ENCODE measurements at places on chromosomes 16 and 17.

DNA sequence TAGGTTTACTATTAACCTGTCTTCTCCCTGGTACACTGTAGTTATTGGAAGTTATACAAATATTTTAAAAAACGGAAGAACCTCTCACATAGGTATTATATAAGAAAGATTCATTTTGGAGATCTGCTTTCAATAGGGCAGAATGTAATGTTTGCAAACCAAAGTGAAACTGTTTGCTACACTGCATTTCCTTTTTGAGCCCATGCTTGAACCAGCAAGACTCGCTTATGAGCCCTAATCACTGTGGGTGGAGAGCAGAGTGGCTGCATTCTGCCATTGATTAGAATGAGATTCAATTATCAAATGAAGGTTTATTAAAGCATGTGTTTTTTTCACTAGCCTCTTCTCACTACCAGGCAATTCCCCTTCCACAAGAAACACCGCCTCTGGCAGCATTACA is 589.7 kb downstream of the CDH11 start:
- no peak for DNase-seq

DNA sequence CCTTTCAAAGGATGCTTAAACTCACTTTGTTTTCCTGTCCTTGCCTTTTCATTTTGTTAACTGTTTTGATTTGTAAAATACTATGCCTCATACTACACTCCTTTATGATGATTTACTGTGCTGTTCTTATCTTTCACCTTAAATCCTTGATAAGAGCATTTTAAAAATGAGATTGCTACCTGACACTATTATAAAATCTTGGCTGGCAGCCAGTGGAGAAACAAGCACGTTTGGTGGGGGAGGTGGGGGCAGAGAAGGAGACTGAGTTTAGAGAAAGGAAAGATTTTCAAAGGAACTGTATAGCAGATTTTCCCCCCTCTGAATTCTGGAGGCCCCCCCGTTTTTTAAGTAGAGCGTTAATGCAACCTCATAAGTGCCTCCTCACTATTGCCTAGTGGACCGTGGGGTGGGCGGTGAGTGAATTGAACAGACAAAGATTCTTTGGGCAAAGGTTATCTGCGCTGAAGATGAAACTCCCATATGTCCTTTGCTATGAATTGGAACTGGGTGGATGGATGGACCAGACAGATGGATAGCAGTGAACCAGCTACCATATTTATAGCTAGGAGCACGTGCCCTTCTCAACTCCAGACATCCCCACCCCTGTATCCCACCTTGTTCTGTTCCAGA is 200.2 kb downstream of the CCDC182 start:
- DNase-seq, result no peak

GRCh38 chr16:89300311-89300975 is 82.9 kb downstream of the ZNF778 start:
- peak; percentile 19 for DNase-seq

DNA sequence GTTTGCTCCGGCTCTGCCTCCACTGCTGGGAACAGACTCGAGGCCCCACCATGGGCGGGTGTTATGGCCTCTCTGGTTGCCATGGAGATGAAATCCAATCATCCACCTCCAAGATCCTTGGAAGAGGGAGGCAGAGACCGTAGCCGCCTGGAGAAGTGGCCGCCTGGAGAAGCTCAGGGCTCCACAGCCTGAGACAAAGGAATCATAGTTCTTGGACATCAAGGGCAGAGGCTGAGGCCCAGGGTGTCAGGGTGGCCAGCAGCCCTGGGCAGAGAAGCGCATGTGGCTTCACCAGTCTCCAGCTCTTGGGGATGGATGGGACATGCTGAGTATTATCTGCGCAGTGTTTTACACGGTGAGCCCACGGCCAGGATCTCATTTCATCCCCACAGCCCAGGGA is 36.2 kb downstream of the ABR start:
- no peak for DNase-seq

DNA sequence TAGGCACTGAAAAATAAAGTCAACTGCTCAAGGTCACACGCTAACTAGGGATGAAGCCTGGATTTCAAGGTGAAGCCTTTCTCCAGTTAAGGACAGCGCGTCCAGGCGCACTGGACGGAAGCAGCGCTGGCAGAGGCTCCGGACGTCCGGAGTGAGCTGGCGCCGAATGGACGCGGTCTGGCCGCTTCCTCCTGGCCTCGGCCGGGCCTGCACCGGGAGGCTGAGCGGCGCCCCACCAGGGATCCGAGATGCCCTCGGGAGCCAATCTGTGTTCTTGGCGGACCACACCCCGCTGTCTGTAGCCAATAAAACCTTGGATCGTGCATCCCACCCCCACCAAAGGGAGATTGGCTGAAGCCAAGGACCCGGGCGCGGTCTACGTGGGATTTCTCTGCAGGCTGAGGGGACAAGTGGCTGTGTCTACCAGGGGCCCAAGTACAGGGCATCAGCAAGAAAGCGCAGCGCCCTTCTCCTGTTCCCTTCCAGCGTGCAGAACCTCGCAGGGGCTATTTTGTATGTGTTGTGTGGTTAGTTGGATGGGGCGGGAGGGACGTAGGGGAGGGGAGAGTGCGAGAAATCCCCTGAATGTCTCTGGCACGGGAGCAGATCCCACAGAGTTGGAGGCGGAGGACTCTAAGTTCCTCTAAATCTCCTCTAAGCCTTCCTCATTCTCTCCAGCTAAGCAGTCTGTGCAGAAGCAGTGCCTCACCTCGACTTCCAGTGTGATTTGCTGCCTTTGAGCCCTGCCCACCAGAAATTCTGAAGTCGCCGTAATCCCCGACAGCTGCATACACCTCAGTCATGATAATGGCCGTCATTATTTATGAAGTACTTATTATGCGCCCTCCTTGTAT is 2.5 kb upstream of the AKAP10 start:
- no peak for DNase-seq

GRCh38 chr17:74212209-74212912 is 1.0 kb upstream of the TTYH2 start:
- no peak for DNase-seq

GRCh38 chr16:15949210-15950160 is at the start of gene ABCC1:
Gene ABCC1, plus strand, starts transcription at chr16:15949616. Its CDS starts 136 bp downstream, at chr16:15949752.
- DNase-seq, result peak; percentile 62

- DNase-seq, result no peak
Observed at GRCh38 chr17:60920107-60920506, 242.5 kb downstream of the BCAS3 start.

GRCh38 chr17:79797492-79798298 is 818 bp upstream of the CBX8 start:
- DNase-seq, result peak; percentile 32

GRCh38 chr17:45783593-45784292 is 377 bp upstream of the CRHR1 start:
- DNase-seq, result no peak

- DNase-seq, result peak; percentile 91
Observed at GRCh38 chr17:7716901-7717755, at the start of gene DNAH2. Gene DNAH2, plus strand, starts transcription at chr17:7717744. Its CDS starts 1,991 bp downstream, at chr17:7719735.

DNA sequence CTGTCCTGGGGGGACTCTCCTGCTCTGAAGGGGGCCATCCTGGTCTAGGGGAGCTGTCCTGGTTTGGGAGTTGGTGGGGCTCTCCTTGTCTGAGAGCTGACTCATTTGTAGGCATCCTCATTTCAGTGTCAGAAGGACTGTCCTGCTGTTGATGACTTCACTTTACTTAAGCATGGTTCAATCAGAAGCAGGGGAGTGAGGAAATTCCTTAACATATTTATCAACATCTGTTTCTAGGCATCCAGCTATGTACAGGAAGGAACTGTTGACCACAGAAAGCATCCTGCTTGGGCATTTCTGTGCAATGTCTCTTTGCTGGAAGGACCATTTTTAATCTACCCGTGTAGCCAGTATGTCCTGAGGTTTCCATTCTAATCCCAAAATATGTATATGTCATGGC is 502.7 kb upstream of the HSBP1 start:
- DNase-seq, result no peak

GRCh38 chr16:77298418-77299360 is 99.5 kb downstream of the SYCE1L start:
- DNase-seq, result no peak

DNA sequence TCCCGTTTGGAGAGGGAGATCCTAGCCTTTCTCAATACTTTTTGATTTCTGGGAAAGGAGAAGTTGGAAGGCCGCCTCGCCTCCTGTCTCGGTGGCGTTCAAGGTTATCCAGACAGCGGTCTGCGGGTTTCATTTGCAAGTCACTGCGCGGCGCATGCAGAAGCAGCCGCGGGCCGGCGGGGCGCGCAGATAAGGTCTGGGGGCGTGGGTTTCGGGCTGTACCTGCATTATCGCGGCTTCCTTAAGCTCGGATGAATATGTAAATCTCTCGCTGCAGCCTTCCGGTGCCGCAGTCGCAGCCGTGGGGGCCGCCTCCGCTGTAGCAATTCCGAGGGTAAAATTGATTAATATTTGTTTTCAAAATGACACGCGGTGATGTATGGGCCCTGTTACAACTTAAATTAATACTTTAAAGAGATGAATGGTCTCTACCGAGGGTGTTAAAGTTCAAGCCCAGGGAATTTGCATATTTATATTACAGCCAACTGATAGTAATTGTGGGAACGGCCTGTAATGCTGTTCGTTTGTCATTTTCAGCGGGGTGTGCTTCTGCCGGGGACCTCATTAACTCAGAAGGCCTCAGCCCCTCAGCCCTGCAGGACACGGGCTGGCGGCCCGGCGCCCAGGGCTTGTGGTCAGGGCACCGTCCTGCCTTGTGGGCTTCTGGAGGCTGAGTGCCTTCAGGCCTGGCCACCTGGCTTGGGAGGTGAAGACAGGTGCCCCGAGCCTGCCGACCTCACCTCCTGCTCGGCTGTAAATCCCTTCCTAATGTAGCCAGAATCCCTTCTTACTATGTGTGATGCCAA is 99.4 kb downstream of the CYLD start:
- DNase-seq, result no peak

DNA sequence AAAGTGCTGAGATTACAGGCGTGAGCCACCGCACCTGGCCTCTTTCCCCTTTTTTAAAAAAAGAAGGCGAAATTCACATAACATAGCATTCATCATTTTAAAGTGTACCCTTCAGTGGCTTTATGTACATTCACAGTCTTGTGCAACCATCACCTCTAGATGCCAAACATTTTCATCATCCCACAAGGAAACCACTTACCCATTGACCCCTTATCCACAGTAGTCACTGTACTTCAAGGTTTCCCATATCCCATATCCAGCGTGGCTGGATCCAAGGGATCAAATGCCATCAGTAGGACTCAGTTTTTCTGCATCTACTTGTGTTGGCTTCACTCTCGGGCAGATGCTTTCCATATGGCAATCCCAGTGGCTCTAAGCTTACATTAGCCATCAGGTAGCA is 50.3 kb downstream of the BMERB1 start:
- DNase-seq, result no peak

DNA sequence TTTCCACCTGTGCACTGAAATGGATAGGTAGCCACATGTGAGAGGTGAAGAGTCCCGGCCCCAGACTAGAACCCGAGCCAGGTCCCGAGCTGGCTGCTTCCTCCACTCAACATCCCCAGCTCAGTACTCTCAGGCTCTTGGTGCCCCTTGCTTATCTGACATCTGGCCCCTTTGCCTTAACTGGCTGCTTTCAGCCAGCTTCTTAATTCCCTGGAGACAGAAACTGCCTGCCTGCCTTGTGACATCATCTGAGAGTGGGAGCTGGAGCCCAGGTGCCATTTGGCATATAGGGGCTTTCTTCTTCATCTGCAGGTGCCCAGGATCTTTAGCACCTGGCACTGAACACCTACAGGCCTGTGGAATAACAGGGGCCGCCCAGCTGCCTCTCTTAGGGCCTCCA is 8.9 kb downstream of the CHAD start:
- DNase-seq, result no peak

- no peak for DNase-seq
Observed at GRCh38 chr17:57467801-57468200, 211.5 kb downstream of the MSI2 start.

- DNase-seq, result no peak
Observed at GRCh38 chr16:55302635-55303034, 21.4 kb upstream of the IRX6 start.

- DNase-seq, result no peak
Observed at GRCh38 chr16:85153656-85154091, 41.4 kb upstream of the CIBAR2 start.

GRCh38 chr17:79989106-79989835 is 46.4 kb downstream of the TBC1D16 start:
- DNase-seq, result no peak

GRCh38 chr17:45640141-45640850 is 143.8 kb upstream of the CRHR1 start:
- peak; percentile 73 for DNase-seq

DNA sequence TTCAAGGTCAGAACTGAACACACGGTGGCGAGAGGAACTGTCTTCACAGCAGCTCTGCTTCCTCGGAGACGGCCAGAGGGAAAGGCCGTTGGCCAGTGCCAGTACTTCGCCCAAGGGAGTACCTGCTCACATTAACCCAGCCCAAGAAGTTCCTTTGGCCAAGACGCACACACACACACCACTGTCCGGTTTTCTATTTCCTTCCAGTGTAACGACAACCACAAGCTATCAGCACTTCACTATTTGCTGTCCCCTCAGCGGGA is 744 bp upstream of the GGNBP2 start:
- peak; percentile 41 for DNase-seq

DNA sequence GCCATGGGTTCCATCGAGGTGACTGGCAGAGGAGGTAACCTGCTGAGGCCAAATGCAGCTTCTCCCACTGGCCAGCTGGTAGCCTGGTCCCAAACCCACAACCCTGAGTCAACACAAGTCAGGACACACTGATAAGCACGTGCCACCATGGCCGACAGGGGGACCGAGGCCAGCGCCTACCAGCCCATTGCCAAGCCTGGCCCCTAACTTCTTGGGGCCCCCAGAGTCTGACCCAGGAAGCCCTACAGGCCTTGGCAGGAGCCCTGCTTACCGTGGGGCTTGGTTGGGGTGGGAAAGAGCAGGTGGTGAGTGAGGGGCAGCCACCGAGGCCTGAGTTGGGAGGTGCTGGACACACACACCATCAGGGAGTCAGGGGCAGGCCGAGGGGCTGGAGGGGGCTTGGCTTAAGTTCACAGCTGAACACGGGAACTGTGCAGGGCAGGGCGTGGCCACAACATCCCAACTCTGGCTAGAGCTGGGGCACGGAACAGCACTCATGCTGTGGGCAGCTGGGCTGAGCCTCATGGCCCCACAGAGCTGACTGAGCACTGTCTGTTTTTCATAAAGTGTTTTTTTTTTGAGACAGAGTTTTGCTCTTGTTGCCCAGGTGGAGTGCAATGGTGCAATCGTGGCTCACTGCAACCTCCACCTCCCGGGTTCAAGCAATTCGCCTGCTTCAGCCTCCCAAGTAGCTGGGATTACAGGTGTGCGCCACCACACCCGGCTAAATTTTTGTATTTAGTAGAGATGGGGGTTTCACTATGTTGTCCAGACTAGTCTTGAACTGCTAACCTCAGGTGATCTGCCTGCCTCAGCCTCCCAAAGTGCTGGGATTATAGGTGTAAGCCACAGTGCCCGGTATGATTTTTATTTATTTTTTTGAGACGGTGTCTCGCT is 5.5 kb downstream of the MRPL28 start:
- no peak for DNase-seq
